ENCODE measurements at places on chromosomes 16 and 17.

GRCh38 chr17:3656353-3656752 is 12.0 kb downstream of the TAX1BP3 start:
- no peak for DNase-seq

DNA sequence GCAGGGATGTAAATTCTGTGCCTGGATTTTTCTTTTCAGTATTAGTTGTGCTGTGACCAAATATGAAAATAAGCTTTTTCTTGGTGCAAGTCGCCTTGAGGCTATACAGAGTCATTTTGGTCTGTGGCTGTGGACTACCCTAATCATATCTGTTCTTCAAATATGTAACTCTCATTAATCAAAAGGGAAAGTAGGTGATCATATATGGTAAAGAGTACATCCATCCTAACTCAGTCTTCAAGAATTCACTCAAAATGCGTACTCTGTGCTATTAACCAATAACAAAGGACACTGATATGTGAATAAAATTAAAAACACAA is 2.6 kb downstream of the CPD start:
- DNase-seq, result no peak

DNA sequence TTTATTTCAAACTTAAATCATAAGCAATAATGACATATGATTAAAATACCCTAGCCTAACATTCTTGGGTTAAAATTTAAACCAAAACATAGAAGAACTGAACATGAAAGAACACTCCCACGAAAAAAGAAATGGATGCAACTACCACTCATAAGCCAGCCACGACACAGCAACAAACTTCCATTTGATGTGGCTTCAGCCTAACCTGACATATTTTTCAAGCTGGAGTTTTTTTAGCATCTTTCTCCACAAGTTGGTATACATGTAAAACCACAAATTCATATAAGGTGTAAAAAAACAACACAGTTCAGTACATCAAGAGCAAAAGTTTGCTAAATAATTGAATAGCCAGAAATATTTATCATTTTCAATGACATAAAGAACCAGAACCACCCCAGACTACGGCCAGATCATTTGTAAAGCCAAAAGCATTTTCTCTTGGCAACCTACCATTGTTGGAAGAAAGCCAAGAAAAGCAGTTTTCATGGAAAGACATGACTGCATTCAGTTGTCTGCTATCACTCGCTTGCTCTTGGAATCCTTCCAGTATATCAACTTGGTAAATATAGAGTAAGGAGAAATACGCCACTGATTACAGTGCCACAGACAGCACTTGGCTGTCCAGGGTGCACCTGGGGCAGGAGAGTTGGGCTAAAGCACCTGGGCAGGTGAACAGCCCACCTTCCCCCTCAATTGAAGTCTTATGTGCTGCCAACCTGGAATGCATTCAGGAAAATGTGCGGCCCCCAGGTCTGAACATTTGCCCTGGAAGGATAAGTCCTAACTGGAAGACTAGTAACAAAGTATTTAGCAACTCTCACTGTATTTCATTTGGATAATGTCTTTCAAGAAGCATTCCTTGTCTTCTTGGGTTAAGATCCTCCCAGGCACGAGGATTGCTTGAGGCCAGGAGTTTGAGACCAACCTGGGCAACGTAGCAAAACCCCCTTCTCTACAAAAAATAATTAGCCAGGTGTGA is 60.5 kb downstream of the CREBBP start:
- DNase-seq, result no peak

- DNase-seq, result no peak
Observed at GRCh38 chr16:79415983-79416640, 184.4 kb downstream of the MAF start.

DNA sequence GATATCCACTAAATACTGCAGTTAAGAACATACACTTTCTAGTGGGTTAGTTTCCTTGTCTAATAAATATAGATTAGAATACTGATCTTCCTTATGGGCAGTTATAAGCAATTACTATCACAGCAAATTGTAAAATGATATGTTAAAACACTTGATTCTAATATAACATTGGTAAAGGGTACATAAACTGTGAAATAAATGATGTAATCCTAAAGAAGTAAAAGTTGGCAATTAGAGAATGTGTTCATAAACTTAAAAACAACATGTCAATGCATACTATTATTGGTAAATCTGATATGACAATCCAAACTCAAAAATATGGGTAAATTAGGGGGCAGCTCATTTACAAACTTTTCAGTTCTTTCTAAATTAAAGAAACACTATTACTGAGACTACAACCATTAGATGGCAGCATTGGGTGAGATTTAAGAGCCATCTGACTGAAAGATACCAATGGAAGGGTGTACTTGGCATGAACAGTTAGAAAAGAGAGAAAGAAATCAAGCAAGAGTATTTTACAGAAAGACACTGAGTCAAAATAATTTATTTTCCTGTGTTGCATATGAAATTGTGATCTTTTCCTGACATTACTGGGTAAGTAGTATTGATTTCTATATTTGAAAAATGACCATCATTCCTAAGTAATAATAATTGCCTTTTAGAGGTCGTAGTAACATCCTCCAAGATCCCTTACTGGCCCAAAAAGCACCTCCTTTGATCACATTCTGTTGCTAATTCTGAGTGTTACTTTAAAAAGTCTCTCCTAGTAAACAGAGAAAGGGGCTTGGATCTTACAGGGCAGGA is 119.6 kb downstream of the SPAG9 start:
- no peak for DNase-seq

GRCh38 chr17:32588982-32589381 is 102.2 kb downstream of the CDK5R1 start:
- no peak for DNase-seq

GRCh38 chr17:14760212-14760611 is 459.3 kb downstream of the HS3ST3B1 start:
- no peak for DNase-seq

DNA sequence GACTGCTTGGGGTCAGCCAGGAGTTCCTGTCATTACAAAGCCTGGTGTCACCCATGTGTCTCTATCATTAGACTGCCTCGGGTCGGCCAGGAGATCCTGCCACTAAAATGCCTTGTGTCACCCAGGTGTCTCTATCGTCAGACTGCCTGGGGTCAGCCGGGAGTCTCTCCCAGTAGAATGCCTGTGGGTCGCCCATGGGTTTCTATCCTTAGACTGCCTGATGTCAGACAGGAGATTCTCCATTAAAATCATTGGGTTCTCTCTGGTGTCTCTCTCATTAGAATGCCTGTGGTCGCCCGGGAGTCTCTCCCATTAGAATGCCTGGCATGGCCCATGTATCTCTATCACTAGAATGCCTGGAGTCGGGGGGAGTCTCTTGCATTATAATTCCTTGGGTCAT is 2231.0 kb downstream of the TP53TG3F start:
- no peak for DNase-seq

DNA sequence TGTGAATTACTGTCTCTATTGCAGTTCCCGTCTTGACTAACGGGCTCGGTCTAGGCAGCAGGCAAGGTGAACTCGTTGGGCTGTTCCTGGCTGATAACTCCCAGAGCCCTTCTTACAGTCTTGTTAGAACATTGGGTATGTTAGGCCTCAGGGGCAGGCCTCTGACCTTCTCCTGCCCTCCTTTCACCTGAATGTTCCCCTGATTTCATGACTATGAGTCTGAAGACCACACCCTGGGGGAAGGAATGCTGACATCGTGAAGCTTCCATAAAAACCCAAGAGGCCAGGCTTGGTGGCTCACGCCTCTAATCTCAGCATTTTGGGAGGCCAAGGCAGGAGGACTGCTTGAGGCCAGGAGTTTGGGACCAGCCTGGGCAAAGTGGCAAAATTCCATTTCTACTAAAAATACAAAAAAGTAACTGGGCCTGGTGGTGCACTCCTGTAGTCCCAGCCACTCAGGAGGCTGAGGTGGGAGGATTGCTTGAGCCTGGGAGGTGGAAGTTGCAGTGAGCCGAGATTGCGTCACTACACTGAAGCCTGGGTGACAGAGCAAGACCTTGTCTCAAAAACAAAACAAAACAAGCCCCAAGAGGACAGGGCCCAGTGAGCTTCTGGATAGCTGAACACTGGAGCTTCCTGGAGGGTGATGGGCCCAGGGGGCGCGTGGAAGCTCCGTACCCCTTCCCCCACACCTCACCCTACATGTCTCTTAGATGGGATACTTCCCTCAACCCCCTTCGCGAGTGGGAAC is 47.8 kb upstream of the FBXO47 start:
- no peak for DNase-seq

DNA sequence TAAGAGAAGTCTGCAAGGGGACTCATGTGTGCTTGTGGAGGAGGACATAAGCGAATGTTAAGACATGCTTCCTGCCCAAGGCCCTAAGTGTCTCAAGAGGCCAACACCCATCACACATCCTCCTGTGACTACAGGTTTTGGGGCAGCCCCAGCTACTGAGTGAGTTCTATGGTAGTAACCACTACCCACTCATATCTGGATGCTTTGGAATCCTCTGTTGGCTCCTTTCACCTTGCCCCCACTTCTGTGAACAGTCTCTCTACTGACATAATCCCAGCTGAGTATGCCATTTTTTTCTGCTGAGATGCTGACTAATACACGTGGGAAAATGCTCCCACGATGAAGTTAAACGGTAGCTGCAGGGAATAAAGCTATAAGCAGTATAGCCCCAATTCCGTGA is 153.5 kb downstream of the VPS53 start:
- no peak for DNase-seq

DNA sequence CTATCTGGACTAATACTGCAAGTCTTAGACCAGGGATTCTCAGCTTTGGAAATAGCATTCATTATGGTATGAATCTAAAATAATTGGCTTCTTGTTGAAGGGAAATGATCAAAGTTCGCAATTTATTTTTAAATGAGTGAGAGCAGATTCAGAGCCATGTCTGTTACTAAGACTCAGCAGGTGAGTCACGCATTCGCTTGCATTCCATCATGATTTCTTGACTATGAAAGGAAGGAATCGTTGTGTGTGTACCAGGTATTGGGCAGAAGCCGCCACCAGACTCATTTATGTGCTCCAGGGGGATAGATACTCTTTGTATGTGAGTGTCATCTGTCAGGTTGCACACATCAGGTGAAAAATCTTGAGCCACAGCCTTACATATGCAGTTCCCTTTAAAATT is 10.8 kb downstream of the GSG1L2 start:
- no peak for DNase-seq

DNA sequence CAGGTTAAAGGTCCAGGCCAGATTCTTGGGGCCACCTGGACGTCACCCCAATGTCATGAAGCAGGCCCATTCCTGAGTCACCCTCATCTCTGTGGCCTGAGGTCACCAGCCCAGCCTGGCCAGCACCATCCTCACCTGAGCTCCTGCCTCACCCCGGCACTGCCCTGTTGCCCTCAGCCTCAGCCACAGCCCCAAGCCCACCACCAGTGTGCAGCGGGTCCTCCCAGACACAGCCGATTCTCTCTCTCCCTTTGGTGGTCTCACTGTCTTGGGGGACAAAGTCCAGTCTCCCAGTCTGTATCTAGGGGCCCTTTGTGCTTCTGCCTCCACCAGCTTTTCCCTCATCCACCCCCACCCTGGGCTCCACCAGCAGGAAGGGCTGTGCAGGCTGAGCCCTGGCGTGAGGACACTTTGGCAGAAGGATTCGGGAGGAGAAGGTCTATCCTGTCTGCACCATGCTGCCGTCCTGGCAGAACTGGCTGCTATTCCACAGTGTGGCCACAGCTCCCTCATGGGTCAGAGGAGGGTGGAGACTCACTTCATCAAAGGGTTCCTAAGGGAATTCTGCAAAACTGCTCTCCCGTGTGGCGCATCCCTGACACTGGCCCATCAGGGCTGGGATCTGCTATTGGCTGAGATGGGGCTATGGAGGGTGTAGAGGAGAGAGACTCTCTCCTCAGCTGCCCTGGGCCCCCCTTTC is 64.3 kb downstream of the PRMT7 start:
- no peak for DNase-seq

- no peak for DNase-seq
Observed at GRCh38 chr17:70558821-70559220, 389.5 kb downstream of the KCNJ2 start.

Data from stimulated activated CD8-positive, alpha-beta memory T cell treated with anti-CD3 and anti-CD28 coated beads, Interleukin-4, amount 100 ng/mL, for 1 hour (primary cell).